ENCODE measurements at places on chromosomes 7 and 10.

DNA sequence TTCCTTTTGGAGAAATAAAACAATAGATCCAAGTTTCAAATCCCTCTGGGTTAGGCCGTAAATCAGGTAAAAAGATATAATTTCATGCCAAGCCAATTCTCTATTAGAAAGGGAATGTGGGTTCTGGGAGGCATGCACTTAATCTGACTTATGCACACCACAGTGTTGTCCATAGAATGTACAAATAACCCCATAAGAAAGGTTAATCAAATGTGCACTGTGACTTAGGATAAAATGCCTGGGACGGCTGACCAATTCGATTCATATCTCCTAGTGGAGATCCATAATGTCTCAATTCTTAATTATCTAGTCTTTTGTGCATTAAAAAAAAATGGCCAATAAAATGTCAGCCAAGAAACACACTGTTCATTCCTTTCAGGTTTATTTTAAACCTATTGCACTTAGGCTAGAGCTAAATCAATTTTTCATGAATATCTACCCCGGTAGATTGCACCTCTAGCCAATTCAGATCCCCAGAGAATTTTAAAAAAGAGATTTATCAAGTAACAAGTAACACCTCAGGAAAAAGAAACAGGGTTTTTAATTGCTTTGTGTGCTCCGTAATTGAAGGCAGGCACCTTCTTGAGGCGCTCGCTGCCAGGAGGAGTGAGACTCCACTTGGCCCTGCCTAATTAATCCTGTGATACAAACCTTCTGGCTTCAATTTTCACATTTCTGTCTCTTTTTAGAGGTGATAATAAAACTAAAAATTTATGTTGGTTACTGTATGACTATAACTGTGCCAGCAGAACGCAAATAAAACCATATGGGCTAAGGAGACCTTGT, 265.1 kb downstream of the ETV1 start:
- DNase-seq: no peak

DNA sequence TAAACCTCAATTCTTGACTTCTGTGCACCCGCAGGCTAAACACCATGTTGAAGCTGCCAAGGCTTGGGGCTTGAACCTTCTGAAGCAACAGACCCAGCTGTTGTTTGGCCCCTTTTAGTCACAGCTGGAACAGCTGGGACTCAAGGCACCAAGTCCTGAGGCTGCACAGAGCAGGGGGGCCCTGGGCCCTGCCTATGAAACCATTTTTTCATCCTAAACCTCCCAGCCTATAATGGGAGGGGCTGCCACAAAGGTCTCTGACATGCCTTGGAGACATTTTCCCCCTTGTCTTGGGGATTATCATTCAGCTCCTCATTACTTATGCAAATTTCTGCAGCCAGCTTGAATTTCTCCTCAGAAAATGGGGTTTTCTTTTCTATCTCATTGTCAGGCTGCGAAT, 31.8 kb downstream of the LMBR1 start:
- no peak for DNase-seq

- no peak for DNase-seq
Measured at GRCh38 chr7:125112850-125113249, 183.2 kb upstream of the POT1 start.

GRCh38 chr7:135248546-135248945, 14.9 kb downstream of the STRA8 start:
- no peak for DNase-seq

DNA sequence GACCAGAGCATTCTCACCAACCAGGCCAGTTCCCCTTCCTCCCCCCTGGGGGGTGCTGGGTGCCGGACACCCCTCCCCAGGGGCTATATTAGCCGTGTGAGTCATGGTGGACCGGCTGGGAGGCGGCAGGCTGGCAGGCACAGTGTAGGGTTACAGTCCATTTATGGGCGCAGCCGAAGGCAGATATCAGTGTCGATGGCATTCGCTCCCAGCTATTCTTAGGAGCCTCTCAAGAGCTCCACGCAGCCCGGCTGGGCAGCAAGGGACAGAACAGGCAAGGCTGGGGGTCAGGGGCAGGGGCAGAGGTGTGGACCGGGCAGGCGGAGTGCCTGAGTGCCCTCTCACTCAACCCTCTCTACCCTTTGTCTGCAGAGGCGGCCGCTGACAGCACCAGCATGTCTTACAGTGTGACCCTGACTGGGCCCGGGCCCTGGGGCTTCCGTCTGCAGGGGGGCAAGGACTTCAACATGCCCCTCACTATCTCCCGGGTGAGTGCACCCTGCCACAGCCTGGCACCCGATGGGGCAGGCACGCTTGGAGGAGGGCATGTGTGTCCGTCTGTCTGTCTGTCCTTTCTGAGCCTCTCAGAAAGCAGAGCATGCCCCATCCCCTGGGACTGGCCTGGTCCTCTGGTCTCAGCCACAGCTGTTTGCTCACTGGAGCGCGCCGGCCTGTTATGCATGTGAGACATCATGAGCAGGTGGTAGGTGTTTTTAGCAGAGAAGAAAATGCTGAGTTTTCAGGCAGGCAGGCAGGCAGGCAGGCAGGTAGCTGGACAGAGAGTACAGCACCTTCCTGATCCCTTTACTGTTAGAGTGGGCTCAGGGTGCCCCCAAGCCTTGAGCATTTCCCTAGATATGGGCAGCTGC, at the start of gene LDB3:
Gene LDB3 (plus strand): TSS at position 215 of the 869 bp plus-strand sequence. CDS start 181 bp downstream, at position 396.
- DNase-seq: no peak

- no peak for DNase-seq
Measured at GRCh38 chr10:57979956-57980355, 287.7 kb downstream of the IPMK start.

GRCh38 chr7:108124820-108125219, 5.3 kb downstream of the LAMB4 start:
- DNase-seq: no peak

DNA sequence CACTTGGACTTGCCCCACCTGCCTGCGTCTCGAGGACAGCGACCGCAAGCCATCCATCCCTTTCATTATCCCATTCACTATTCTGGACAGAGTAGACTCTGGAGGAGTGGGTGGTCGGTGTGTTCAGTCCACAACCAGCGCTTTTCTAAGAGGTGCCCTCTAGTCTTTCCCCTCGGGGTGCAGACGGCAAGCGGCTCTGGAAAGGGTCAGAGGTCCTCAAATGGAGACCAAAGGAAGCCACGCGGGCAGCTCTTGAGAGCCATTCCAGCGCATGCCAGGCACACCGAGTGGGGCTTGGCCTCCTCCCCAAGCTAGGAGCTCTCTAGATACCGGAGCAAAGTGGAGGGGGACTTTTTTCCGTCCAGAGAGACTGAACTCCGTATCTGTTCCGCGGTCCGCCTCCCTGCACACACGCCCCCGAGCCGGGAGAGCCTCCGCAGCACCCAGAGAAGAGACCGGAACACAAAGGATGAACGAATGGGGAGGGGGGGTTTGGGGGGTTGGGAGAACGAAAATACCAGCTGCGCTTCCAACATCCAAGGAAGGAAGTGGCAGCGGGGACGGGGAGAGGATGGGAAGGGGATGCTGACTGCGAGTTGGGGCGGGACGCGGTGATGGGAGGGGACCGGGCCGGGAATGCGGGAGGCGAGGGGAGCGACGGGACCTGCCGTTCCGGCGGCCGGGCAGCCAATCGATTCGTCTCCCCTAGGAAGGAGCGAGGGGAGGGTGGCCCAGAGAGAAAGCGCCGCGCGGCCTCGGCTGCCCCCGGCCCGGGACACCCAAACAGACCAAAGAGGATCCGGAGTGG, 515 bp downstream of the GSDME start:
- no peak for DNase-seq

- DNase-seq: no peak
Measured at GRCh38 chr10:114087655-114088054, 44.0 kb downstream of the ADRB1 start.

DNA sequence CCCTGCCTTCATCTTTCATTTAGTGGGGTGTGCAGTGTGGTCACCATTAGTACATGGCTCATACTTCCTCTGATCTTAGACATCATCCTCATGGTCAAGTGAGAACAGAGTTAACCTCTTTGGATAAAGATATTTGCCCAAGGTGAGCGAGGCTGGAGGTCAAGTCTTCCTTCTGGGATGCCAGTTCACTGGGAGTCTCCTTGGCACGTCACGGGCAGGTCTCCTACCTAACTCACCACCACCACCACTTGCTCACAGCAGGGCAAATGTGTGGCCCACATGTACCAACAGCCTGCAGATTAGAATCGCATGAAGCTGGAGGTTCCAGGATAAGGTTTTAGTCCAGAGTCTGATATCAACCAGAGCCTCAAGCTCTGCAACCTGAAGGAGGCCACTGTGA, 164.6 kb downstream of the USP6NL start:
- no peak for DNase-seq

GRCh38 chr10:67735430-67735829, 39.4 kb upstream of the CTNNA3 start:
- DNase-seq: no peak

- DNase-seq: no peak
Measured at GRCh38 chr10:5485290-5485689, 14.1 kb downstream of the CALML5 start.

DNA sequence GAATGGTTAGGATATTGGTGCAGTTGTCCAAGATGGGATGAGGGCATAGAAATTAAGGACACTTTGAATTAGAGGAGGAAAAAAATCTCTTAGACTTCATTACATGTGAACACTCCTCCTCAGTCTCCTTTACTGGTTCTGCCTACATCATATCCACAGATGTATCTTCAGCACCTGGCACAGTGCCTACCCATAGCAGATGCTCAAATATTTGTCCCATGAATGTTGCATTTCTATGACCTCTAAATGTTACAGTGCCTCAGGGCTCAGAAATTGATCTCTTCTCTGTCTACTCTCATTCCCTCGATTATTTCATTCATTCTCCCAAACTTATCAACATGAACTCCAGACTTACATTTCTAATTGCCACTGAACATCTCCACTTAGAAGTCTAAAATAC, 17.1 kb downstream of the CNNM1 start:
- no peak for DNase-seq

GRCh38 chr10:123604506-123604905, 61.6 kb upstream of the GPR26 start:
- no peak for DNase-seq

DNA sequence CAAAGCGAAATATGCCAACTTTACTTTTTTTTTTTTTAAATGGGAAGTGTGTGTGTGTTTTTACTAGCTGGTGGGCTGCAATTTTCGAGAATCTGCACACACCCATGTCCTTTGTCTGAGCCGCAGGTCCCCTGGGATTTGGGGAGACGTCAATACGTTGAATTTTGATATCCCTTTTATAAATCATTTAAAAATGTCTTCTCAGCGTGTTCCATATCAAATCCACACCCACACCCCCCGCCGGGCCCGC, 404 bp upstream of the FMC1 start:
- no peak for DNase-seq

- no peak for DNase-seq
Measured at GRCh38 chr7:105782391-105783042, 93.9 kb downstream of the ATXN7L1 start.

GRCh38 chr10:111290649-111291048, 213.8 kb downstream of the ADRA2A start:
- DNase-seq: no peak

Data from stimulated activated CD8-positive, alpha-beta memory T cell treated with anti-CD3 and anti-CD28 coated beads, Interleukin-4, amount 100 ng/mL, for 4 hours (primary cell).